ENCODE measurements at places on chromosomes 3 and 15. TPM values are rescaled to one million over a fixed set of nuclear protein-coding genes. Genes with fewer than 3 reads are reported as not detected.

DUOXA2 gene
- total RNA-seq, result not detected

GRCh38 chr3:193872265-193872753 lies 263.6 kb upstream of the HES1 start:
- DNase-seq, result peak; percentile 100

CLDN18 gene
- total RNA-seq, result not detected

GRCh38 chr3:125611908-125612307 lies 16.6 kb upstream of the OSBPL11 start:
- DNase-seq, result no peak
